ENCODE measurements at places on chromosomes 13 and 19.

- DNase-seq: no peak
Measured at GRCh38 chr13:24625331-24625731, 54.9 kb upstream of the ATP12A start.

DNA sequence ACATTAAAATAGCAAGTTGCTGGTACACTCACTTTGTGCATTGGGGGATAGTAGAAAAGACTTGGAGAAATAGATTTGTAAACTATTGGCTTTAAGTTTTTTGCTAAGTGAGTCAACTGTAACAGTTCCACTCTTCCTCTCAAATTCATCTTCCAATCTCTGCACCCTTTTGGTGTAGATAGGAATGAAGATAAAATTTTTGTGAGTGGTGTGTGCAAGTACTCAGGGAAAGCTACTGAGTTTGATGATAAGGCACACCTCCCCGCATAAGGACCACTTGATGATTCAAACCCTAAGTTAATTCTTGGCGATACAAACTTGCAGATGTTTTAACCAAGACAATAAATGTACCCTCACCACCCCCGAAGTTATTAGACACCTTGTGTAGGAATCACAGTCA lies 168.3 kb upstream of the SLITRK1 start:
- no peak for DNase-seq

DNA sequence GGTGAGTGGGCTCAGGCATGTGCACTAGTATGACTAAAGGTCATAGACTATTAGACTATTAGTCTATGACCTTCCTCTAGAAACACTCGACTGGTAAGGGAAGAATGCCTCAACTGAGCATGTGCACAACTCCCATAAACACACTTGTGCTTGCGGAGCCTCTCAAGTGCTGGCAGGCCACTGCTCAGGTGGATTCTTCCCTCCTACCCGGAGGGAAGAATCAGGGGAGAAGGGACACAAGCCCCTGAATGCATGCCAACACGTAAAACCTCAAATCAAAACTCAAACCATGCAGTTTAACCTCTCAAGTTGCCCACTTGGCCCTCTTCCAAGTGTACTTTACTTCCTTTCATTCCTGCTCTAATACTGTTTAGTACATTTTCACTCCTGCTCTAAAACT lies 287.6 kb upstream of the SGCG start:
- no peak for DNase-seq

GRCh38 chr19:39828654-39829032 lies 5.3 kb downstream of the DYRK1B start:
- no peak for DNase-seq

DNA sequence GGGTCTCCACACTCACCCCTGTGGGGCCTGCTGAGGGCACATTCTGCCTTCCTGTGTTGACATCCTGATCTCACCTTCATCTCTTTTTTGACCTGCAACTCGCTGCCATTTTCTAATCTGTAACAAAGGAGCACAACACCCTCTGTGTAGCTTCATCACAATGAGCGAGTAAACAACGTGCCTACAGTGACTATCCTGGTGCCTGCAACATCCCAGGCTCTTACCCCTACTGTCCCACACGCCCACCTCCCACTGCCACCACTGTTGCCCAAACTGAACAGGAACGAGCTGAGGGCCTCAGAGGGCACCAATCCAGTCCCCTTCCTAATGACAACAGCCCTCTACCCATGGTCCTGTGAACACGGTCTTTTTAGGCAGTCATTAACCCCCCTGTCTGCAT lies 102.2 kb upstream of the GJB6 start:
- no peak for DNase-seq

GRCh38 chr19:55467236-55468053 lies 2.9 kb upstream of the C19orf85 start:
- DNase-seq: no peak

DNA sequence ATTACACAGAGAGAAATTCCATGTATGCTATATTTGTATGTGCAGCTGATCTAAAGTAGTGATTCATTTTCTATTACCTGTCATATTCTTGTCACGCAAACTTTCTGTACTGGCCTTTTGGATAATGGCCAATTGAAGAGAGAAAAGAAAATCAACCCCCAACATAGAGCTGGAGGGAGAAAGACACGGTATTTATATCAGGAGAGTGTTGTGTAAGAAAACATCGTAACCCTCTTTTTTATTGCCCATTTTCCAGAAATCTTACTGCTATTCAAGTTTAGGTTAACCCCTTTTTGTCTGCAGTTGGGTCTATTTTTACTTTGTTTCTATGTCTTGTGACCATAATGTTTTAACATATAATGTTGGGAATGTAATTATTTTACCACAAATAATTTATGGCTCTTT lies 27.9 kb downstream of the DGKH start:
- no peak for DNase-seq

- no peak for DNase-seq
Measured at GRCh38 chr19:2797280-2797679, 12.0 kb downstream of the THOP1 start.

DNA sequence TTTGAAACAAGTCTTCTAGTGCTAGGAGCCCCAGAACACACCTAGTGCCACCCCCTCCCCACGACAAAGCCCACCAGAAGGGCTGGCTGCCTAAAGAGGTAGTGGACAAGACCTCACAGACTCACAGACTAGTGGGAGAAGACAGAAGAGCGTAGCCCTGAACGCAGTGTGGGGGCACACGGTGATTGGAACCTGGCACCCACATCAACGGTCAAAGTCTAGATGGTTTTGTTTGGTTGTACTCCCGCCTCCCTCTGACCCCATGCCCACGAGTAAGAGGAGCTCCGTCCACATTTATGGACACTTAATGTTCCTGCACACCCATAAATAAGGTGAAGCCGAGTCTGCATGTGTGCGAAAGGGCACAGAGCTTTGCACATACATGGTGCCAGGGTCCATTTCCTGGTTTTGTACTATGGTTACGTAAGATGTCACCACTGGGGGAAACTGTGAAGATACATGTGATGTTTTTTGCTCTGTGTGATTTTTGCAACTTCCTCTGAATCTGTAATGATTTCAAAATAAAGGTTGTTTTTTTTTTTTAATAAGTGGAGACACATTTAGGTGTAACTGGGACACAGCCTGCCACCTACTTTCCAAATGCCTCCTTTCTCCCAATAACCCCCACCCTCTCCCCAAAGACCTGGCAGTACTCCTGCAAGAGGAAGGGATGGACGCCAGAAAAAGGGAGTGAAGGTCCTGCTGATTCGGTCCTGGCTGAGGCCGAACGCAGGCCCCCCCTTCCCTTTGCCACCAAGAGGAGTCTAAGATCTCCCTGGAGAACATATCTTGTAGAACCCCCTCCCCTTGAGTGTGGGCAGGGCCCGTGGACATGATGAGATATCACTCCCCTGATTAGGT lies 72.8 kb downstream of the GNG7 start:
- no peak for DNase-seq

DNA sequence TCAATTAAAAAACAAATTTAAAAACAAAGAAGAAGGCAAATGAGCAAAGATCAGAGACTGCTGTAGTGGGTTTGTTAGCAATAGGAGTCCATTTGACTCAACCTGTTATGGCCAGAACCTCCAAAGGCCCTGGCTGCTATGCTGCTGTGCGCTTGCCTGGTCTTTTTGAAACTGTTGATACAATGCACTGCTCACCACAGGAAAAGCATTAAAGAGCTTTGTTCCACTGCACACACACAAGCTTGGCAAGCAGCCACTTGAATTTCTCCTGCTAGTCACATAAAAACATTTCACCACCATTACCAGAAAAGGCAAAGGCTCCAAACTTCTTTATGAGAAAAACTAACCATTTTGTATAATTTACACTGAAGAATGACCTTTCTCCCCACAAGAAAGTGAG lies 132.2 kb downstream of the FREM2 start:
- DNase-seq: no peak

GRCh38 chr13:90493667-90494066 lies 853.8 kb upstream of the MIR17HG start:
- no peak for DNase-seq

GRCh38 chr13:71374471-71375049 lies 492.4 kb downstream of the DACH1 start:
- no peak for DNase-seq

DNA sequence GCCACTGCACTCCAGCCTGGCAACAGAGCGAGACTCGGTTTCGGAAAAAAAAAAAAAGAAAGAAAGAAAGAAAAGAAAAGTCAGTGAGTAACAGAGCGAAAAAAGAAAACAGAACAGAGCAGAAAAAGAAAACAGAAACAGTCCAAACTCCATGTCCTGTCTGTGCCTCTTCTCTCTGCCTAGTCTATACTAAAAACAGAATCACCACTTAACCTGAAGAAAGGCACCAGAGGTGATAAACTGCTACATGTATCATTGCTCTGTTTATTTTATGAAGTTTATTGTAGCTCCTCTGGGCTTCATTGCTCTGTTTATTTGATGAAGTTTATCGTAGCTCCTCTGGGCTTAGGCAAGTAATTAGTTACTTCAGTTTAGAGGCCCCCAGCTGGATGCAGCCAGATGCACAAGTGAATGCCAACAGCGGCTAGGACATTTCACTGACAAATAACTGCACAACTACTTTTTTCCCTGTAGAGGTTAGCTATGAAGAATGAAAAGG lies 39.2 kb downstream of the TBC1D4 start:
- DNase-seq: no peak

DNA sequence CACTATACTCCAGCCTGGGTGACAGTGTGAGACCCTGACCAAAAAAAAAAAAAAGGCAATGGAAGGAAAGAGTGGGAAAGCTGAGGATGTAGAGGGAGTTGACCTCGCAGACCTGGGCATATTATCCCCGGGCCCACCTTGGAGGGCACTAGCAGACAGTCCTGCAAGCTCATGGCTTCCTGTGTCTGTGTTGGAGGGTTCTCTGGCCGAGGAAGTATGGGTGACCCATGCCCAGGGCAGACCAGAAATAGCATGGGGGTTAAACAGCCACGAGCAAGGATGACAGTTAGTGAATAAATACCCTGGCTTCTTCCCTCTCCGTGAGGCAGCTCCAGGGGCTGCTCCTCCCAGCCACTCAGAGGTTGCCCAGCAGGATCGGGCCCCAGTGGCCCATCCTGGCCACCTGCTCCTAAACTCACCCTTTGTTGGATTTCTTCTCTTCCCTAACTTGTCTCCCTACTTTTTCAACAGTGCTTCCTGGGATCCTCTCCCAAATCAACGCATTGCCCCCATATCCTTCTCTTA lies 485.8 kb downstream of the ZNF536 start:
- DNase-seq: no peak

GRCh38 chr19:46125447-46125846 lies 959 bp upstream of the IGFL3 start:
- DNase-seq: no peak

DNA sequence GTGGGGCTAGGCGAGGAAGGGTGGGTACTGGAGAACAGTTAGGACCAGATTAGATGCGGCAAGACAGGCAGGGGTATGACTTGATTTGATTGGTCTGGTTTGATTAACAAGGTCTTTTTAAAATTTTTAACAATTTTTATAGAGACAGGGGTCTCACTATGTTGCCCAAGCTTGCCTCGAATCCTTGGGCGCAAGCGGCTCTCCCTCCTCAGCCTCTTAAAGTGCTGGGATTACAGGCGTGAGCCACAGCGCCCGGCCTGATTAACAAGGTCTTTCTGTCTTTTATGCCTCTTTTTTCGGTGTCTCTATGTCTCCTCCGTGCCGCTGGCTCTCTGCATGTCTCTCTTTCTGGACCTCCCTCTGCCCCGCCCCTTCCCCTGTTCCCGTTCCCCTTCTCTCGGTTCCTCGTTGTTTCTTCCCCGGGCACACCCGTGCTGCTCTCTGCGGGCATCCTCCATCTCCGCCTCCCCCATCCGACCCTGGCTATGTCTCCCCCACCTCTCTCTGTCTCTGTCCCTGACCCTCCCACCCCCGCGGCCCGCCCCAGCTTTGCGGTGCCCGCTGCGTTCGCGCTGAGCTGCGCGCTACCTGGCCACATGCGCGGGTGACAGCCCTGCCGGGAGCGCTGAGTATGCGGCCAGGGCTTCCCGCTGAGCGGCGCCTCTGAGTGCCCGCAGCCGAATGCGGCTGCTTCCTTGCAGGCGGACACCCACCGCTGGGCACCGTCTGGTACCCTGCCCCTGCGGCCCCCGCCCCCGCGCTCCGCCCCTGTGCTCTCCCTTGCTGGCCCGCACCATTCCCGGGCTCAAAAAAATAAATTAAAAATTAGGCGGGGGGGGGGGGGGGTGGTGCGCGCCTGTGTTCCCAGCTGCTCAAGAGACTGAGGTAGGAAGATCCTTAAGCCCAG lies 8.1 kb upstream of the SDHAF1 start:
- no peak for DNase-seq

- no peak for DNase-seq
Measured at GRCh38 chr13:105806628-105806920, 728.9 kb downstream of the EFNB2 start.

GRCh38 chr19:49272204-49272603 lies 52.8 kb downstream of the SLC6A16 start:
- DNase-seq: no peak

GRCh38 chr19:39142630-39143029 lies 17.0 kb downstream of the PAK4 start:
- DNase-seq: no peak

DNA sequence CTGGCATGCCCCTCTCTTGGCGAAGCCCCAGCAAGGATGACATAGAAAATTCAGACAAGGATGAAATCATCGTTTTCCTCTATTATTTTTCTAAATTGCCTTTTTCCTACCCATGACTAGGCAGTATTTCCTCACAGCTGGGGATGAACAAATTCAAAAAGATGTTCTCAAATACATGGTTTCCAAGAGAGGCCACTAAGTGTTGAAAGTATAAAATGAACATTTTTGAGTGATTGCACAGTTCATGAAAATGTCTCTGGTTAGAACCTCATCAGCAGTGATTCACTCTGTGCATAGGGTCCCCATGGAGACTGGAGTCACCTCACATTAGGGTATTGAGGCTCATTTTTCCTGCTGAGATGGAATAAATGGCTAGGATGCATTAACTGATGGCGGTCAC lies 373.7 kb downstream of the DNAJC15 start:
- no peak for DNase-seq

- no peak for DNase-seq
Measured at GRCh38 chr13:19596960-19597361, 35.6 kb upstream of the TPTE2 start.

- no peak for DNase-seq
Measured at GRCh38 chr19:48271531-48272151, 1.8 kb downstream of the ZNF114 start.

DNA sequence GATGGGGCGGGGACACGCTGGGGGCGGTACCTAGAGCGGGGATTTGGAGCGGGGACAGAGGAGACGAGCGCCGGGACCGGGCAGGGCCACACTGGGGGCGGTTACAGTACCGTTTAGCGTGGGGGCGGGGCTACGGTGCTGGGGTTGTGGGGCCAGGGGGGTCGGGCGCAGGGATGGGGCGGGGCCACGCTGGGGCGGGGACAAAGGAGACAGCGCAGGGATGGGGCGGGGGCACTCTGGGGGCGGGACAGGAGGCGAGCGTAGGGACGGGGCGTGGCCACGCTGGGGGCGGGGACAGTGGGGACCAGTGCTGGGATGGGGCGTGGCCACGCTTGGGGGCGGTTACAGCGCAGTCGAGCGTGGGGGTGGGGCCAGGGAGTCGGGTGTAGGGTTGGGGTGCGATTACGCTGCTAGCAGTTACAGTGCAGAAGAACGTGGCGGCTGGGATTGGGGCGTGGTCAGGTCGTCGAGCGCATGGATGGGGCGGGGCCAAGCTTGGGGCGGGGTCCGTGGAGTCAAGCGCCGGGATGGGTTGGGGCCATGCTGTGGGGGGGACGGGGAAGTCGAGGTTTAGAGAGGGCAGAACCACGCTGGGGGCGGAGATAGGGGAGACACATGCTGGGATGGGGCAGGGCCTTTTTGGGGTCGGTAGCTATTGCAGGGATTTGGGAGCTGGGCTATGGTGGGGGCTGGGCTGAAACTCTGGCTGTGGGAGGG lies 660 bp downstream of the ALKBH7 start:
- peak; percentile 98 for DNase-seq

Measured in amniotic stem cell (primary cell).